Small intestine (tissue), 16 donors: ENCODE measurements at places on chromosomes 5 and 9. TPM values are rescaled to one million over a fixed set of nuclear protein-coding genes. Genes with fewer than 3 reads are reported as not detected.

DNA sequence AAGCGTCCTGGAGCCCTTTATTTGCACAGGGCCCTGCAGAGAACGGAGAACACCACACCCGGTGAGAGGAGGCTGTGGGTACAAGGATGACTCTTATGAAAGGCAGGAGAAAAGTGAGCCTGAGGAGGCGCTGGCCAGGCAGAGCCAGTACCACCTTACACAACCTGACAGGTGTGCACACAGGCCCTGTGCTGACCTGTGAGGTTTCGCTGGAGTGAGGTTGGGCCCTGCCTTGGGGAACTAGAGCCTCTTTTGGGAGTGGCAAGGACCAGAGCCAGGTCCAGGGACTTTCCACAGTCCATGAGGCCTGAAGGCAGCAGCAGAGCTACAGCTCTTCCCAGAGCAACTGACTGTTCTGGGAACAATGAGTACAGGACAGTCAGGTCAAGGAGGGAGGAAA is 3.1 kb downstream of the SRD5A1 start:
- no peak for DNase-seq
- no peaks in the 10 kb centered on the region for H3K27me3 ChIP-seq
- H3K36me3 ChIP-seq: no peaks in the 10 kb centered on the region
- H3K4me1 ChIP-seq: peaks cover 2% of the 10 kb centered on the region
- no peak overlapping the region for H3K27ac ChIP-seq

- H3K27me3 ChIP-seq: no peaks in the 10 kb centered on the region
- no peak for DNase-seq
- no peaks in the 10 kb centered on the region for H3K4me1 ChIP-seq
Observed at GRCh38 chr9:132828201-132828770, 49.8 kb downstream of the AK8 start.

GRCh38 chr5:6465831-6466790 is 17.5 kb downstream of the UBE2QL1 start:
- H3K4me1 ChIP-seq: no peaks in the 10 kb centered on the region

- H3K4me1 ChIP-seq: no peaks in the 10 kb centered on the region
- H3K27me3 ChIP-seq: no peaks in the 10 kb centered on the region
- H3K4me3 ChIP-seq: no peak overlapping the region
- peak; percentile 7 for DNase-seq
- H3K36me3 ChIP-seq: no peaks in the 10 kb centered on the region
- no peak overlapping the region for H3K27ac ChIP-seq
Observed at GRCh38 chr5:159412284-159413046, 82.2 kb upstream of the IL12B start.

GRCh38 chr9:95605816-95606488 is 89.2 kb upstream of the PTCH1 start:
- H3K4me3 ChIP-seq: no peak overlapping the region
- H3K27ac ChIP-seq: no peak overlapping the region
- H3K27me3 ChIP-seq: no peaks in the 10 kb centered on the region
- no peaks in the 10 kb centered on the region for H3K36me3 ChIP-seq
- H3K4me1 ChIP-seq: no peaks in the 10 kb centered on the region

GRCh38 chr9:3954331-3955304 is 345.2 kb downstream of the GLIS3 start:
- no peak overlapping the region for H3K4me3 ChIP-seq
- H3K36me3 ChIP-seq: no peaks in the 10 kb centered on the region
- peak; percentile 20 for DNase-seq
- H3K27ac ChIP-seq: no peak overlapping the region

DNA sequence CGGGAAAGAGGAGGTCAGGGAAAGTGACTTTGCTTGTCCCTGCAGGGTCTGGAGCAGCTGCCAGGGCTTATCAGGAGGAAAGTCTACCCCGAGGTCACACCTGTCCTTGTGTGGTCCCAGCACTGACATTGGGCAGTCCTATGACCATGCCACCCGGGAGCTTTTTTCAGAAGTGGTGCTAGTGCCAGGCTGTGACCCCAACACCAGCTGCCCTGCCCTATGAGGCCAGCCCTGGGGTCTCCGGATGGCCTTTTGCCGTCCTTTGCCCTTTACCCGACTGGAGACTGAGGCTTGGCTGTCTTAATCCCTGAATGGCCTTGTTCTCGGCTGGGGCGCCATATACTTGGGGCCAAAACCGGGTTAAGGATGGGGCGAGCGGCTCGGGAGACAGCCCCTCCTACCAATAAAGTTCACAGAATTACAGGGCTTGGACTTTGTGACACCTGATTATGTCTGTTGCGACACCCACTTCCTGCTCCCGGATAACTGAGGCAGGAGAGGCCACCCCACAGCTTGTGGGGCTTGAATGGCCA is 22.2 kb upstream of the SLC9A3 start:
- H3K27me3 ChIP-seq: no peaks in the 10 kb centered on the region
- peak overlapping the region; percentile 28 for H3K27ac ChIP-seq
- H3K4me3 ChIP-seq: no peak overlapping the region
- no peaks in the 10 kb centered on the region for H3K4me1 ChIP-seq
- no peaks in the 10 kb centered on the region for H3K36me3 ChIP-seq

GRCh38 chr9:87497604-87498045 is at the start of gene DAPK1:
Gene DAPK1 (plus strand): TSS chr9:87497867. CDS start chr9:87499078, 1,211 bp downstream.
- peak within 1 kb of the TSS; percentile 50 for H3K4me3 ChIP-seq
- H3K27ac ChIP-seq: peak within 1 kb of the TSS; percentile 80
- peaks cover 13% of the 10 kb centered on the region for H3K4me1 ChIP-seq
- DNase-seq: peak; percentile 79
- no peaks in the 10 kb centered on the region for H3K36me3 ChIP-seq
- H3K27me3 ChIP-seq: peaks cover 18% of the 10 kb centered on the region

GRCh38 chr5:147558826-147559225 is 49.0 kb upstream of the DPYSL3 start:
- DNase-seq: peak; percentile 32
- H3K4me1 ChIP-seq: peaks cover 1% of the 10 kb centered on the region
- no peaks in the 10 kb centered on the region for H3K27me3 ChIP-seq

GRCh38 chr9:97993000-97993399 is 9.9 kb downstream of the ANP32B start:
- H3K4me3 ChIP-seq: no peak overlapping the region
- no peaks in the 10 kb centered on the region for H3K27me3 ChIP-seq
- peaks cover 7% of the 10 kb centered on the region for H3K36me3 ChIP-seq
- no peak overlapping the region for H3K27ac ChIP-seq

GRCh38 chr5:9390113-9390512 is 155.8 kb downstream of the SEMA5A start:
- no peak overlapping the region for H3K27ac ChIP-seq
- H3K27me3 ChIP-seq: no peaks in the 10 kb centered on the region
- H3K4me3 ChIP-seq: no peak overlapping the region
- no peaks in the 10 kb centered on the region for H3K4me1 ChIP-seq
- no peak for DNase-seq

GRCh38 chr9:88143957-88144625 is 5.8 kb upstream of the SPATA31C2 start:
- DNase-seq: no peak
- H3K27ac ChIP-seq: no peak overlapping the region
- H3K27me3 ChIP-seq: no peaks in the 10 kb centered on the region
- H3K4me3 ChIP-seq: no peak overlapping the region
- H3K4me1 ChIP-seq: no peaks in the 10 kb centered on the region

- H3K4me3 ChIP-seq: no peak overlapping the region
- H3K4me1 ChIP-seq: no peaks in the 10 kb centered on the region
- no peak for DNase-seq
- no peak overlapping the region for H3K27ac ChIP-seq
- H3K36me3 ChIP-seq: no peaks in the 10 kb centered on the region
- no peaks in the 10 kb centered on the region for H3K27me3 ChIP-seq
Observed at GRCh38 chr9:126844085-126844484, 16.4 kb upstream of the ZBTB34 start.

GRCh38 chr5:143106174-143106573 is 297.3 kb downstream of the NR3C1 start:
- H3K27ac ChIP-seq: no peak overlapping the region
- H3K4me1 ChIP-seq: peaks cover 3% of the 10 kb centered on the region
- H3K4me3 ChIP-seq: no peak overlapping the region
- peak; percentile 42 for DNase-seq

Gene PCDHGA2
- polyA plus RNA-seq: 0.64 TPM

Gene SEMA5A
- 1.9 TPM for polyA plus RNA-seq
